ENCODE measurements at places on chromosomes 11 and 22.

DNA sequence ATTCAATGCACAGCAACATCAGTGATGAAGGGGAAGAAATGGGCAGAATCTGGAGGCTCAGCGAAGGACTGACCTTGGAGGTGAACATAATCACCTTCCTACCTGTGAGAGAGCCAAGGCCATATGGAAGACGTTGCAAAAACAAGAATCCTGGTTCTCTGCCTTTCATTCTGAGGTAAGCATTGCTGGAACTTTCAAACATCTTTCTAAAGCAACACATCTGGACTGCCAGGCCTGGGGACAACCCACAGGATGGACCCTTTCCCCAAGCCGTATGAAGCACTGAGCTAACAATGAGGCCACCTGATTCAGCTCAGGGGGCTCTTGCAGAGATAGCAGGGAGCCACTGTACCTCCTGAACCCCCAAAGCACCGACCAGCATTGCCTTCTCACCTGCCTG lies 70.5 kb downstream of the ETS1 start:
- DNase-seq, result no peak

GRCh38 chr11:87719326-87720073 lies 455.7 kb downstream of the RAB38 start:
- no peak for DNase-seq

DNA sequence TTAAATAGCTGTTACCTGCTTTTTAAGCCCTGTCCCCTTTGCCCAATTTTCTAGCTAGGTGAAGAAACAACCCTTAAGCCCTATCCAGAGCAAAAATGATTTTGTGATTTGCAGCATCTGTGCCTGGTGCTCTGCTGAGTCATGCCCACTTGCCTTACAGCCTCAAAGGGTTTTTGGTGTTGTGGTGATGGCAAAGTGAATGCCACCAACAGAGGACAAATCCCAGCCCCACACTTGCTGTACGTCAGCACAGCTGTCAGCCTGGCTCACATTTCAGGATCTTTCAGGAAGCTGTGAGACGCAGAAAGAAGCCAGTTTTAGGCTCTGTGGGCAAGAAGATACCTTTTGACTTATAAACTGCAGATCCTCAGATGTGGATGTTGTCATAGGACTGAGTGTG lies 401.7 kb downstream of the TENM4 start:
- DNase-seq, result no peak

GRCh38 chr11:1782031-1782590 lies 18.4 kb upstream of the CTSD start:
- DNase-seq, result no peak

DNA sequence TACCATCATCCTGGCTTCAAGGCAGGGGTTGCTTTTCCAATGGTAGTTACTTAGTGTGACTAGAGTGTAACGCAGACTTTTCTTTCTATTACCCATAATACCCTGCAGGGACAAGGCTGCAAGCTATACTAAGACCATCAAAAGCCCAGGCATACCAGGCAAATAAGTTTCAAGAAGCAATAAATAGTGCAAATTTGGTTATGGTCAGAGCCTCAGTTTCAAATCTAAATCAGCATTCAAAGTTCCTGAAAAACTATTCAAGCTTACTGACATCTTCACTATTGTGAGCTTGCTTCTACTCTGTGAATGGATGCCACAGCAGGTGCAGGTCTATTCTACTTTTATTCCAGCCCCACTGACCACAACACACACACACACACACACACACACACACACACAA lies 2.5 kb upstream of the HBB start:
- no peak for DNase-seq

DNA sequence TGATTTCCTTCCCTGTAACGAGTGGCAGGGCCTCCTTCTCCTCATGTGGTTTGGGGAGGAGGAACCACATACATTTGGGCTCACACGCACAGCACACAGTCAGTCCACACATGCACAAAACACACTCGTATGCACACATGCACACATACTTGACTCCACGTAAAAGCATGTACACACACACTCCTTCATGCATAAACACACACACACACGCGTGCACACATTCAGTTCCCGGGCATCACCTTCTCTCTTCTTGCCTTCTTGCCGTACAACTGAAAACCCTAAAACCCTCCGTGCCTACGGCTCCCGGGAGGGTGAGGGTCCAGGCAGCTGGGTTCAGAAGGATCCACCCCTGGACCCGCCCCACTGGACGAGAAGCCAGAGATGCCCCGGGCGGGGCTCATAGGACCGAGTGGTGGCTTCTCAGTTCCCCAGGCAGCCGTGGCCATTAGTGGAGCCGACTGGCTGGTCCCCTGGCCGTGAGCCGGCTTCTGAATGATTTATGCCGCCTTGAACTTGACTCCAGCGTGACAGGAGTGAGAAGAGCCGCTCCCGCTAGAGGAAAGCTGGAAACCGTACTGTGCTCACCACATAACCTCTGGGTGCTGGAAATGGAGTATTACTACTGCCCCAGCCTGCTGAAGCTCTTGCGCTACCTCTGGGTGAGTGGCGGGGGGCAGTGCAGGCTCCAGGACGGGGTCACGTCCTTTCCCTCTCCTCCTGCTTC lies 117.4 kb downstream of the KIAA1671 start:
- DNase-seq, result no peak

DNA sequence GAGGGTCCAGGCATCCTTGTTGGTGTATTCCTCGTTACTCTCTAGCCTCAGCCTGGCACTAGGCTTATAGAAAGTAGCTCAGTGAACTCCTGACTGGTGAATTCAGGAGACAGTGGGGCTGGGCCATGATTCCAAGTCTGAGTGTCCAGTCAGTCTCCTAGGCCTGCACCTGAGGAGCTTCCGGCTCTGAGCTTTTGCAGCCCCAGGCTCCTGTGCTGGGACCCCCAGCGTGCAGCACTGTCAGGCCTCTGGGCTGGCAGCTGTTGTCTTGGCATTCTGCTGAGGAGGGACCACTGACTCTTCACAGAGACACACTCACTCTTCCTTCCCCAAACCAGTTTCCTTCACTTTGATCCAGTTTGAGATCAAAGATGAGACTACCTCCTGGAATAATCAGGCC lies 82.4 kb downstream of the CTTN start:
- DNase-seq, result no peak

DNA sequence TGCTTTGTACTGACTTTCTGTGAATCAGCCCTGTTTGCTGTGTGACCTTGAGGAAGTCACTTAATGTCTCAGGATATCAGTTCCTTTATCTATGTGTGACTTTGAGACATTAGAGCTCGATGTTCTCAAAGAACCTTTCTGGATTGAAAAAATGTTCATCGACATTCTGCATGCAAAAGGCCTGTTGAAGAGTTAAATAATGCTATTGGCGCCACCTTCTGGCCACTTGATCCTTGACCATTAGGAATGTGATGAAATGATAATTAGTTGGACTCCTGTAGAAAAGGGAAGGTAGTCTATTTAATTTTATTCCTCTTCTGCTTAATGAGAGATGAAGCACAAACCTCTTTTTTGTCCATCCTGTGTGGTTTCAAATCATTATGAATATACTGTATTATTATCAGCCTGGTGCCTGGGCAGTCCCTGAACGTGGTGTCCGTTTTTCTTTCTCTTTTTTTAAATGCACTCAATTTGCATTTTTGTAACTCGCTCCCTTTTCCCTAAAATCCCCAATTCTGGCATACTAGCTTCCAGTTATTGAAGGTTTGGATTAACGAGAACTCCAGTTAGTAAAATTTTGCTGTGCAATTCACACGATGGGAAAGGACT lies 20.7 kb downstream of the ELF5 start:
- peak; percentile 63 for DNase-seq

- no peak for DNase-seq
Observed at GRCh38 chr22:35489239-35489638, 51.4 kb upstream of the RASD2 start.

DNA sequence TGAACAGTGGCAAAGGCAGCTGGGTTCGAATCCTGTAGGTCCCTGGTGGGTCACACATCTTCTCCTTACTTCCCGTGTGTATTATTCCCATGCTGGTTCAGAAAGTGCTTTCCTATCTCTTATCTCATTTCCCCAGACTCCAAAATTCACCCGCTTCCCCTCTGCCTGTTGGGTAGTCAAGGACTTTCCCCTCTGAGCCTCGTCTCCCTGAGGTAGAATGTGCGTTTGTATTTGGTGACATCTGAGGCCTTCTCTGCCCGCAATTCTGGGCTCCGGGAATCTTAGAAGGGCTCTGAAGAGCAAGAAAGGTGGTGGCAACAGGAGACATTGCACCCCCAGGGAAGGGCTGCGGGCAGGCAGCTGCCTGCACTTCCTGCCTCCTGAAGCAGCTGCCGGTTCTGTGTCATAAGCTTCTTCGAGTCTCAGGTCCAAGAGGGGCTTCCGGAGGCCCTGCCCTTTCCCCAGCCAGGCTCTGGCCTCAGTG lies 5.9 kb downstream of the LRRC32 start:
- DNase-seq, result peak; percentile 7

DNA sequence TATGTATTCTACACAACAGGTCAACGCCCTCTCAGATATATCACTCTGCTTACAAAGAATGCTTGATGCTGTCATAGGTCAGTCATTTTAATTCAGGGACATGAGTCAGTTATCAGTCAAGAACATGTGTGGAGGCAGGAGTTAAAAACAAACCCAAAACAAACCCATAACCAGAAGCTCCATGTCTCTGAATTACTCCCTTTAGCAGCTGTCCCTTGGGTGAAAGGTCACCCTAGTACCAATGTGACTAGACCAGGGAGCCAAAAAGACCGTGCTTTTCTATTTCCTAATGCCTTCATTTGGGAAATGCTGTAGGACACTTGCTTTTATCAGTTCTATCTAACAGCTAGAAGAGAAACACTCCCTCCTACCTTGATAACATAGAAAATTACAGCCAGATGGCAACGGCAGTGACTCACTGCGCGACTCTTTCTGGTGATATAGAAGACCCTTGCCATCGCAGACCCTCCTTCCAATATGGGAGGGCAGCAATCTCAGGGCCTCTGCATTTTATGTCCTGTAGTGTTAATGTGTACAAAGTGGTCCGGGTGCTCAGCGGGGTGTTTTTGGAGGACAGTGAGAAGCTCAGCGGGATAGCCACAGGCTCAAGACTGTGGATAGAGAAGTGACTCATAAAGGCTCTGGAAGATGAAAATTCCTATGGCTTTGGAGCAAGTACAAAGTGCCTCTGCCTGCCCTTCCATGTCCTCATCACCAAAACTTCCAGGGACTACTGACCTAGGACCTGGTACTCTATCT lies 24.8 kb downstream of the APOL5 start:
- DNase-seq, result no peak

DNA sequence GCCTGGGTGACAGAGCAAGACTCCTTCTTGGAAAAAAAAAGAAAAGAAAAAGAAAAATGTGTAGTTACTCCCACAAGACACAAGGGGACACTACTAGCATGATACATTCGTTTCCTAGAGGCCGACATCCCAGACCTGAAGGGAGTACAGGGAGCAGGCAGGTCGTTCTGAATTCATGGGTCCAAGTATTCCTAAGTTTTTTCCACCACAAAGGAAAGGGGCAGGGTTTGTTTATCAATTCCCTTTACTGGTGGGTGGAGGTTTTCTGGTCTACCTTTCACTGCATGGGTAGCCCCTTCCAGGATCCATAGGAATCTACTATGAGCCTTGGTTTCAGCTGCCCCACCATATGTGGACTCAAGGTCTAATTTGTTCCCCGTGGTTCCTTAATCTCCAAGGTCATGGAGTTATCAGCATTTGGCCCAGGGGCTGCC lies 11.8 kb downstream of the TIGD3 start:
- DNase-seq, result peak; percentile 87

- no peak for DNase-seq
Observed at GRCh38 chr11:130738611-130739010, 177.7 kb downstream of the SNX19 start.

- no peak for DNase-seq
Observed at GRCh38 chr11:69489031-69489745, 7.7 kb downstream of the LINC01488 start.

DNA sequence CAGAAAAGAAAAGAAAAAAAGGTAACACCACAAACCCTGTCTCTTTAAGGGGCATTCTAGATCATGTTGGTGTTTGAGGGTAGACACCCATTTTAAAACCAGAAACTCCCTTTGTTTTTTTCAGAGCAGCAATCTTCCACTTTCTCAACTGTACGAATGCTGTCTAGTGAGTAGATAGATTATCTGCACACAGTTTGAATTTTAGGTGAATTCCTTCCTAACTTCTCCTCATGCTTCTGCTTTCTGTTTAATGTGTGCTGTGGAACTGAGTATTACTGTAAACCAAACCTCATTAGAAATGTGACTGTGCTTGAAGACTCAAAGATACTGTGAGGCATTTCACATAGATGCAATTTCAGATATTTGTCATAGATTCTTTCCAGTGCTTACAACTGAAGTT lies 102.4 kb downstream of the PRMT3 start:
- DNase-seq, result no peak

- peak; percentile 83 for DNase-seq
Observed at GRCh38 chr11:61967116-61967923, at the start of gene FTH1. TSS of gene FTH1 (minus strand) at chr11:61967634. CDS start at chr11:61967425, 209 bp downstream.

- peak; percentile 35 for DNase-seq
Observed at GRCh38 chr11:111601979-111602864, at the start of gene SIK2. TSS of gene SIK2 (plus strand) at chr11:111602449. CDS start at chr11:111602564, 115 bp downstream.

- no peak for DNase-seq
Observed at GRCh38 chr22:18077087-18077638, 627 bp upstream of the PEX26 start.

- no peak for DNase-seq
Observed at GRCh38 chr11:17921659-17922415, 91.0 kb downstream of the SERGEF start.

DNA sequence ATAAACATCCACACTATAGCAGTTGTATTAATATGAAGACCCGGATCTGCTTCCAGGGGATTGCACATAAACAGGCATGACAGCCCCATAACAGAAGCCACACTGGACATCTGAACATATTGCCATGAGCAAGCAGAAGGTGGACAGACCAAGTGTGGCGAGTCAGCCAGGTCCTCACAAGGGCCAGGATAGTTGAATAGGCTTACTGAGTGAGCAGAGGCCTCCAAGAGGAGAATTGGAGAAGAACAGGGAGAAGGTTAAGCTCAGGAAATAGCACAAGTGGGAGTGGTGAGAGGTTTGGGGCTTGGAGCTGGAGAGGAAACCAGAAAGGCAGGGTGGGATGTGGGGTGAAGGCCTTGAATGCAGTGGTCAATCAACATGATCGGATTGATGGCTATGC lies 10.8 kb downstream of the SLC35C1 start:
- DNase-seq, result no peak

Data from D721Med (cell line).